ENCODE measurements at places on chromosomes 2 and 18.
A peak's percentile ranks its signal among the peaks of the same experiment; 100 is the strongest.

DNA sequence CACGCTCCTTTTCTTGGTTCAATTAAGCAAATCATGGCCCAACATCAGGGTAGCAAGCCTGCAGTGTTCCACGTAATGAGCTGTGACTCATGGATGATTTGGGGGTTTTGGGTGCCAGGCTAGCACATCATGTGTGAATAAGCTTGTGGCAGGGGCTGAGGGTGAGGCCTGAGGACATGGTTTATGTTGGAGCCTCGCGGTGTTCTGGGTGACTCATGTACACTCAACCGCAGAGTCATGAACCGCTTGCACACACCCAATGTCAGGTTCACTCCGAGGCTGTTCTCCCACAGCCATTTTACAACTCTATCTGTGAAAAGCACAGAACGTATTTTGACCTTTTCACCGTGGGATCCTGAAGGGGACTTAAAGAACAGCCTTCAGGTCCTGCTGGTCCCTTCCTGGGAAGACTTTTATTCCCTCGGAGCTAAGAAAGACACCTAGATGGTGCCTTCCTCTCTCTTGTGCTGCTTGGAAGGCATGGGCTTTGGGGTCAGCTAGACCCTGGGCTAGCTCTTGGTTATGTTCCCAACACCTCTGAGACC, 139.9 kb upstream of the ZEB2 start:
- DNase-seq, result no peak

DNA sequence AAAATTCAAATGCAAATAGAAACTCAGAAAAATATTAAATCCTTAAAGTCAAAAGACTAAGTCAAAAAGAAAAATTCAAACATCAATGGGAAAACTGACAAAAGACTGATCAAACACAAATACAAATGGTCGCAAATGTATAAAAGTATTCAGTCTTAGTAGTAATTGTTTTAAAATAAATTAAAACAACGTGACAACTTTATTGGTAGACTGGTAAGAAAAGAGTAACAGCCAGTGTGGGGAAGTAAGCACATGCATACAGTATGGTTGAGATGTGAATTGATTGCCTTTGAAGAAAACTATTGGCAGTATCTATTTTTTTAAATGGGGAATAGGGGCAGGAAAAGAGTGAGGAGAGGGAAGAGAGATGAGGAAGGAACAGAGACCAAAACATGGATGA, 9.8 kb downstream of the TMEM131 start:
- no peak for DNase-seq

- no peak for DNase-seq
These were observed 177.2 kb upstream of the NETO1 start for GRCh38 chr18:73045037-73045436.

DNA sequence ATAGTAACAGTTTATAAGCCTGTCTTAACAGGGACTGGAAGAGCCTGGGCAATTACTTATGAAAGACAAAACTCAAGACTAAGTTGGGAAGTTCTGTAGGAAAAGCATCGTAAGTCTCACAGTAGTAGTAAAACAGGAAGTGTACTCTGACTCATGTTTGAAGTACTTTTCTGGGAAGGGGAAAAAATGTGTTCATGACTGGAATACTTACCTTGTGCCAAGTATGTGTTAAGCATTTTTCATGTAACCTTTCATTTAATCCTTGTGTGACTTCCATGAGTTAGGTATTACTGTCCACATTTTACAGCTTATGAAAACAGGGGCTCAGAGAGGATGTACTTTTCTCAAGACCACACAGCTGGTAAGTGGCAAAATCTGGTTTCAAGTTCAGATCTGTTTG, 13.7 kb upstream of the SKOR2 start:
- peak; percentile 64 for DNase-seq

GRCh38 chr2:218003281-218003944, 618 bp upstream of the TNS1 start:
- DNase-seq, result no peak

GRCh38 chr18:80213182-80213581, 34.1 kb downstream of the PARD6G start:
- DNase-seq, result no peak

DNA sequence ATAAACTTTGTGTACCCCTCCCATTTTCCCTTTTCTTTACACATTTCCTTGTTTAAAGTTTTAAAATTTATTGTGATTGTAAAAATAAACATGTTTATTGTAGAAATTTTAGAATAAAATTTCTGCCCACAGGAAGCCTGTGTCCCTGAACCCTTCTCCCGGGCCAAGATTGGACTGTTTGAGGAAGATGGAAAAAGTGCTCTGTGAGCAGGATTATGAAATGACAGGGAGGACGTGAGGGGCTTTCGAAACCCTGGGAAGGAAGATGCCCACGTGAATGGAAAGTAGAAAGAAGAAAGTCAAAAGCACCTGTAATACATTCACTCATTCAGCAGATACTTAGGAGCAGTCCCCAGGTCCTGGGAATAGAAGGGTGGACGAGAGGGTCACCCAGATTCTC, 25.4 kb upstream of the ATOH8 start:
- no peak for DNase-seq

- no peak for DNase-seq
These were observed 164.5 kb downstream of the PTH2R start for GRCh38 chr2:208570851-208571763.

DNA sequence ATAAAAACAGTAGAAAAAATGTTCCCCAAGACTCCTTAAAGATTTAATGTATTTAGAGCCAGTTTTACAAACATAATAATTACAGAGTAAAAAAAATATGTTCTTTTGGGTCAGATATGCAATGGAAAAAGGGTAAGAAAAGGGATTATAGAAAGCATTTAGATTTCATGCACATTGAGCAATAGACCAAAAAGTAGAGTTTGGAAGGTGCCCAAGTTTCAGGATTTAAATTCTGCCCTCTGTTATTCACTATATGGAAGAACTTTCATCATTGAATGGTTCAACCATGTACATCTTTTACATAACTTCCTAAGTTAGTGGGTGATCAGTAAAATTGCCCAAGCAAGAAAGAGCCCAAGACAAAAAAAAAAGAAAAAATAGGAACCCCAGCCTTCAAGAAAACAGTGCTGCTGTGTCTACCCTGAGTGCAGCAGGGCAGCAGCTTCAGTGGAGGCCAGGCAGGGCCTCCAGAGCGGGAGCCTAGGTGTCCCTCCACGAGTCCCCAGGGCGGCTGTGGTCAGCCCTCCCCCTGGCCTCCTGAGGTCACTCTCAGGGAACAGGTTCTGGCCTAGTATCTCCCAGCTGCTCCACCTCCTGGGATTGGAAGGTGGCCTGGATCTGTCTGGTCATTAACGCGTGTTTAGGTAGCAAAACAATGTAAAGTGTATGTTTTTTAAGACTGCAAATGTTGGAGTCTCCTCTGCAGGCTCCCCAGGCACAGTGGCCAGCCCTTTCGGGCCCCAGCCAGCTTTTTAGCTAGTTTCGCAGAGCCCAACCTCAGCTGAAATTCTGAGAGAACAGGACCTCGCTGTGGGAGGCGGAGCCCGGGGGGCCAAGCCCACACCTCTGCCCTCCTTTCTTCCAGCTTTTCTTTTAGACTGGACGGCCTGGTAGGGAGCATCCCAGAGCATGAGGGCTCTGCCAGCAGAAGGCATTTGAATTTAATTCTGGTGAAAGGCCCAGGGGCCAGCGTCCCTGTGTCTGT, 77.3 kb downstream of the TEX51 start:
- no peak for DNase-seq

- no peak for DNase-seq
These were observed 106.3 kb upstream of the SEC11C start for GRCh38 chr18:59033359-59033758.

GRCh38 chr18:52200921-52201663, 138.9 kb upstream of the DCC start:
- no peak for DNase-seq

DNA sequence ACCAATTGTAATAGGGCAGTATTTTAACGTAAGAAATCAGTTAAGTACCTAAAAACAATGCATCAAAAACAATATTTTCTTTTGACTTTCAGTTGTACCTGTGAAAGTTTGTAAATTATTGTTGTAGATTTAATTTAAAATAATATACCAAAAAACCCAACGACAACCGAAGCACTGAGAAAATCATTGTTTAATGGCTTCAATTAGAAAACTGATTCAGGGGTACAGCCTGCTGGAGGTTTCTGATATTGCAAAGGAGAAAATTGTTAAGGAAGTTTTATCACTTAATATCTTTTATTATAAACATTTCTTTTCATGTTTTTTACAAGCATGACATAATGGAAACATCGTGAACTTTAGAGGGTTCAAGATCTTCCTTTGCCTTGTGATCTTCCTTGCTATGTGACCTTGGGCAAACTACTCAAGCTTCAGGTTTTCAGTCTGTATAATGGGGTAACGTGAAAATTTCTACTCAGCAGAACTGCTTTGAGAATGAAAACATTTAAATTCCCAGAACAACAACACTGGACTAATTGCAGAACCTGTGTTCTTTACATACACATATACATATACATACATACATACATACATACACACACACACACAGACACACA, 76.3 kb upstream of the GLS start:
- DNase-seq, result peak; percentile 69

GRCh38 chr2:209907746-209908145, 94.7 kb upstream of the RPE start:
- no peak for DNase-seq

DNA sequence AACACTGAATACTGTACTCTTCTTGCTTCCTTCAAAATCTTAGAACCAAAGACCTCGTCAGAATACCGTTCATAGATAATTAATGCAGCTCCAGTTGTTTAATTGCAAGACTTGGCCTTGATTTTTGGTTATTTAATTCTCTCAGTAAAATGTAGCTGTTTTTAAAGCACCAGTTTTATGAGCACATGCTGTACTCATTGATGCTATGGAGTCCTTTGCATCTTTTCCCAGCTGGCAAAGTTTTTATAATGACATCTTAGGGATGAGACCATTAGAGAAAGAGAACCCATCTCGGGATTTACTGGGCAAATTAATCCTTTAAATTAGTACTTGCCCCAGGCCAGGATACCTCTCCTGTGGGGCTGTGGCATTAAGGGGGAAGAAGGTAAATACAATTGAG, 199.3 kb downstream of the MEMO1 start:
- no peak for DNase-seq

All from dermis blood vessel endothelial cell (primary cell).